Fibroblast of skin of right biceps (primary cell): ENCODE measurements at places on chromosomes 13 and 19.

DNA sequence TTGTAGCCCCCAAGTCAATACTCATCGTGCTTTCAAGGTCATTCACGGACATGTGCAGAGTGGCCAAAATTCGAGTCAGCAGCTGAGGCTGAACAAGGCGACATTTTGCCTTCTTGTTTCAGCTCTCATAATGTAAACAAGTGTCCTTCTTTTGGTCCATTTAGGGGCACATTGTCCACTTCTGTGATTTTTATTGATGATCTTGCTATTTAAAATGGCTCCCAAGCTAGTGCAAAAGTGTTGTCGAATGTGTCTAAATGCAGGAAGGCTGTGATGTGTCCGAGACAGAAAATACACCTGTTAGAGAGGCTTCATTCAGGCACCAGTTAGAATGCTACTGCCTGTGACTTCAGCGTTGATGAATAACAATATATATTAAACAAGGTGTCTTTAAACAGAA, 405.9 kb downstream of the IRS2 start:
- DNase-seq: no peak

GRCh38 chr13:93843082-93843481, 616.5 kb downstream of the GPC6 start:
- no peak for DNase-seq

DNA sequence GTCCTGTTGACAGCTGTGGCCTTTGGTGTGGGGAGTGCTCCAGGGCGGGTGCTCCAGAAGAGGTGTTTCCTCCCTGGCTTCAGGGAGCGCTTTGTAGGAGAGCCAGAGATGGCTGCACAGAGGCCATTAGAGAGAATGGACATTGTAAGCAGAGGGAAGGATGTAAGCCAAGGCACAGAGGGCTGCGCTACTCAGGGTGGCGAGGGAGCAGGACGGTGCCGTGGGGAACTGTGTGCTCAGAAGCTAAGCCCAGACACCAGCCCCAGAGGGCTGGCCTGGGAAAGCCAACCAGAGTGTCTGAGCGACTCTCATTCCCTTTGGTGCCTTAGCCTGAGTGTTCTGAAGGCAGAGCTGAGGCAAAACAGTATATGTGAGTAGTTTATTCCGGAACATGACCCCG, 92.2 kb downstream of the TSHZ3 start:
- DNase-seq: no peak

DNA sequence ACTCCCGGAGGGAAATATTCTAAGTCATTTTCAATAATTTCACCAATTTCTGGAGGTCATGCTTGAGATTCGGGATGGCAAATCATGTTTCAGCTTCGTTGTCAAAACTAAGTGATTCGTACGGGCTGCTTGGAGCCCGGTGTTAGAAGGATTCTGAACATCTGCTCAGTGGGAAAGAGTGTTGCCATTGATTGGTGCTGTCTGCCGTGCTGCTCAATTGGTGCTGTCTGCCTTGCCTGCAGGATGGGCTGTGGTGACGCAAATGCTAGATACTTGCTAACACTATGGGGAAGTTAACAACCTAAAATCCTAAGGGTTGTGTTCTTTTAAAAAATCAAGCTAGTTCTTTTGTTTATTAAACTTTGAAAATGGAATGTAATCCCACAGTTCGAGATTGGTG, 17.3 kb upstream of the CACNG8 start:
- no peak for DNase-seq

DNA sequence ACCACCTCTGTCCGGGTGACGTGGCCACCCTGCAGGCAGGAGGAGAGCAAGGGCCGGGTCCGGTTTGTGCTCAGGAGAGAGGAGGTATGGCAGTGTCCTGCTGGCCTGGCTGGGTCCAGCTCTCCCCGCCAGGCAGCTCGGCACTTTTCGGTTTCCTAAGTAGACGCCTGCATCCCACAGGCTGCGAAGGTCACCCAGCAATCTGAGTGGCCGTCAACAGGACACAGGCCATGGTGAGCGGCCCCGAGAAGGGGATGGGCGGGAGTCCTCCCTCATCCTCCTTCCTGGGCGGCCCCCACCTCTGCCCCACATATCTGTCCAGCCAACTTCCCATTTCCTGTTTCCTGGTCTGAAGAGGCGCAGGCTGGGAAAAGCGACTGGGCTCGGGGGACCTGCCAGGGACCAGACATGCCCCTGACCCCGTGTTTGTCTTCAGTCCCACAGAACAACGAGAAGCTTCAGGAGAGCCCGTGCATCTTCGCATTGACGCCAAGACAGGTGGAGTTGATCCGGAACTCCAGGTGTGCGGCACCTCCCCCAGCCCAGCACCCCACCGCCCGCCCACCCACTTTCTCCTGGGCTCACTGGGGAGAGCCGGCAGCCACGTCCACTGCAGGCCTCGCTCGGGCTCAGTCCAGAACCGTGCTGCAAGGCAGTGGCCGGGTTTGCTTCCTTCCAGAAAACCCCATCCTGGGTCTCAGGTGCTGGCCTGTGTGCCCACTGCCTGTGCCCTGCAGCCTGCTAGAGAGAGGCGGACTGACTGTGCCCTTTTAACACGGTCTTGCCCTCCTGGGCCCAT, 16.3 kb downstream of the PIAS4 start:
- DNase-seq: no peak
